NCI-H1694 treated with DMSO at 0.1 percent for 48 hours (cell line): ENCODE measurements at places on chromosomes 7 and 10.
A peak's percentile ranks its signal among the peaks of the same experiment; 100 is the strongest.

- DNase-seq, result no peak
These were observed 227.0 kb downstream of the SORCS3 start for GRCh38 chr10:104867966-104868598.

DNA sequence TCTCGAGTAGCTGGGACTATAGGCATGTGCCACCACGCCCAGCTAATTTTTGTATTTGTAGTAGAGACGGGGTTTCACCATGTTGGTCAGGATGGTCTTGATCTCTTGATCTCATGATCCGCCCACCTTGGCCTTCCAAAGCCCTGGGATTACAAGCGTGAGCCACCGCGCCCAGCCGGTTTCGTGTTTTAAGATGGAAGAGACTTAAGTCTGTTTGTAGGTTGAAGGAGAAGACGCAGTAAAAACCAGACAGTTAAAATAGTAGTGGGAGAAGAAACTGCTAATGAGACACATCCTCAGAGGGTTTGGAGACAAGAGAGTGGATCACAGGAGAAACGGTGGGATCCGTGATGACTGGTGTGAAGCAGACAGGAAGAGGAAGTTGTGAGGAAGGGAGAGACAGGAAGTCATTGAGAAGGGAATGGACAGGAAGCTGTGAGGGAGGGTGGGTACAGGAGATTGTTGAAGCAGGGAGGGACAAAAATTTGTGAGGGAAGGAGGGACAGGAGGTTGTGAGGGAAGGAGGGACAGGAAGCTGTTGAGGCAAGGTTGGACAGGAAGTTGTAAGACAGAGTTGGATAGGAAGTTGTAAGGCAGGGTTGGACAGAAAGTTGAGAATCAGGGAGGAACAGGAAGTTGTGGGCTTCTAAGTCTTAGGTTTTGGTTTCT is 115.5 kb downstream of the WDFY4 start:
- no peak for DNase-seq

GRCh38 chr7:157293413-157293788 is 43.4 kb upstream of the DNAJB6 start:
- no peak for DNase-seq

GRCh38 chr7:16758036-16758435 is 4.5 kb downstream of the TSPAN13 start:
- no peak for DNase-seq

- DNase-seq, result peak; percentile 22
These were observed 33.2 kb upstream of the VCL start for GRCh38 chr10:73964743-73965142.

GRCh38 chr7:29090151-29090805 is 56.1 kb downstream of the CPVL start:
- peak; percentile 56 for DNase-seq

DNA sequence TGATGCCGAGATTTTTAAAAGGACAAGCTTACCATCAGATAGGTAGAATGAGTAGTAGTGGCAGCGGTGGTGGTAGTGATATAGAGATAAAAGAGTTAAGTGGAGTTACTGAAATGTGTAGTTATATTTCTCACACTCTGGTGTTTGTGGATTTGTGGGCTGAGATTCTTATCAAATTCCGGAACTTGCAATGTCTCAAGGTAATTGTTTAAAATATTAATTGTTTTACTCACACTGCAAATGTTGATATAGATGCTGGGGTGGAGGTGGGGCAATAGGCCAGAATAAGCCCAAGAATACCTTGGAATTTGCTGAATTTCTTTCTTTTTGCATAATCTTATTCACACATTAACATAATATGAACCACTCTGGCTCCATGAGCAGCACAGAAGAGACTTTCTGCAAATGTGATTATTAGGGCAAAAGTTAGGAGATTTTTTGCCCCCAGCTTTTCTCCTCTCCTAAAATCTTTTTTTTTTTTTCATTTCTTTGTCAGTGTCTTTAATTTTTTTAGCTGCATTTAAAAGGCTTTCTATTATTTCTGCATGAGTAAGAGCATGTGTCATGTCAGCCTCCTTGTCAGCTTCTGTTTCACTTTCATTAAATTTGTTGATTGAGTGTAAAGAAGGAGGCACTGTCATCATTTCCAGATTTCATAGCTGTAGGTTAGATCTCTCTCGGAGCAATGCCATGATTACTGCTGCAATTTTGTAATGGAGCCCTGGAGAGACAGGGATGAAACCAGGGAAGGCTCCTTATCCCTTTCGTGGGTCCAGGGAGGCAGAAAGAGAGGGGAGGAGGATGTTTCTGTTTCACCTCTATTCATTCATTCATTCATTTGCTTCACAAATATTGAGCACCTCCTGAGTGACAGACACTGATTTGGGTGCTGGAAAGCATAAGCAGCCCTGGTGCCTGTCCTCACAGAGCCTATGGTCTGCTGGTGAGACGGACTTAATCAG is 13.1 kb upstream of the SGMS1 start:
- DNase-seq, result no peak

DNA sequence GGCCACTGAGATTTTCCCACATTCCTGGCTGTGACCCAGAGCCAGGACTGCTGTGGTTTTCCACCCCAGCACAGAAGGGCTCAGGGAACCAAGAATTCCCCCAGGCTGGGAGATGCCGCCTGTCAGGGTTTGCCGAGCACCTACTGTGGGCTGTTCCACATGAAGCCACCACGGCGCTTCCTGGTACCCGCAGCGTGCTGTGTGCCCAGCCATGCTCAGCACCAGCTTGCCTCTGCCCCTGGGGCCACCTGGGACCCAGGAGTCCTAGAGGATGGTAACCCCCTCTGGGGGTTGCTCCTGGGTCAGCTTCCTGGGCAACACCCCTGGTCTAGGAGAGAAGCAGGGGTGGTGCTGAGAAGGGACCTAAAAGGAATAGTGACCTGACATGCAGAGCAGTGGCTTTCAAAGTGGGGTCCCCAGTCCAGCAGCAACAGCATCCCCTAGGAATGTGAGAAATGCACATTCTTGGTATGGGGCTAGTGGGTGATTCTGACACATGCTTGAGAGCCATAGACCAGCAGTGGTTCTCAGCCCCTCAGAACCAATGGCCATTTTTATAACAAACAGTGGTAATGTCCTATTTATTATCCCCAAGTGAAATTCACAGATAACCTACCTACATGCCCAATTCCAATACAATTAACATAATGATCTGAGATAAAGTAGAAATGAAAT is 53.4 kb downstream of the TSPAN15 start:
- no peak for DNase-seq

- no peak for DNase-seq
These were observed 22.4 kb upstream of the SMC3 start for GRCh38 chr10:110544958-110545537.

DNA sequence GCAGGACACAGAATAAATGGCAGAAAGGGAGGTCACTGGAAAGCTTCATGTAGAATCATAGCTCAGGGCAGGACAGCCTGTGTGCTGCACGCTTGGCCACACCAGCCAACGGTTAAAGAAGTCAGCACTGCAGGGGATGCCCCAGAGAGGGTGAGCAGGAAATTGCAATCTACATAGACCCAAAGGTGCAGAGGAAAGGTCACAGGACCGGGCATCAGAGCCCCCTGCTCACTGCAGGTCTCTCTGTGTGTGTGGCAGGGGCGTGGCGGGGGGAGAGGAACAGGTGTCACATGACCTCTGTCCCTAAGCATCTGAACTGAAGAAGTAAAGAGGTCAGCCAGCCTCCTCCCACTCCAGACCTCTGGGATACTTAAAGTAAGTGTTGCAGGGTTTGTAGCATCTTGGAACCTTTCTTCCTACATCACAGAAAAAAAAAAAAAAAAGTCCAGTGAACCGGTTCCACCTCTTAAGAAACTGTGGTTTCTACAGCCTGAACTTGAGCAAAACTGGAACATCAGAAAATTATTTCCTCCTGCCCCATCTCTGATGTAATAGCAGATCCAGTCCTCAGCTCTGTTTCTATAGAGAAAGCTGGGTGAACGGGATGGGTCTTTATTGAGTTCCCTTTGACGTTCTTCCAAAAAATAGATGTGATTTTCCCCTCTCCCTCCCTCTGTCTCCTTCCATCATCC is 64.3 kb downstream of the RGS10 start:
- no peak for DNase-seq

- no peak for DNase-seq
These were observed 144.2 kb upstream of the NRP1 start for GRCh38 chr10:33478675-33479125.
